B cell (primary cell): ENCODE measurements at places on chromosomes 7 and 10.

- no peak for DNase-seq
- H3K4me1 ChIP-seq = no peaks in the 10 kb centered on the region
- H3K4me3 ChIP-seq = no peak overlapping the region
- no peaks in the 10 kb centered on the region for H3K36me3 ChIP-seq
- H3K27ac ChIP-seq = no peak overlapping the region
Observed at GRCh38 chr7:91212582-91212981, 51.7 kb upstream of the FZD1 start.

DNA sequence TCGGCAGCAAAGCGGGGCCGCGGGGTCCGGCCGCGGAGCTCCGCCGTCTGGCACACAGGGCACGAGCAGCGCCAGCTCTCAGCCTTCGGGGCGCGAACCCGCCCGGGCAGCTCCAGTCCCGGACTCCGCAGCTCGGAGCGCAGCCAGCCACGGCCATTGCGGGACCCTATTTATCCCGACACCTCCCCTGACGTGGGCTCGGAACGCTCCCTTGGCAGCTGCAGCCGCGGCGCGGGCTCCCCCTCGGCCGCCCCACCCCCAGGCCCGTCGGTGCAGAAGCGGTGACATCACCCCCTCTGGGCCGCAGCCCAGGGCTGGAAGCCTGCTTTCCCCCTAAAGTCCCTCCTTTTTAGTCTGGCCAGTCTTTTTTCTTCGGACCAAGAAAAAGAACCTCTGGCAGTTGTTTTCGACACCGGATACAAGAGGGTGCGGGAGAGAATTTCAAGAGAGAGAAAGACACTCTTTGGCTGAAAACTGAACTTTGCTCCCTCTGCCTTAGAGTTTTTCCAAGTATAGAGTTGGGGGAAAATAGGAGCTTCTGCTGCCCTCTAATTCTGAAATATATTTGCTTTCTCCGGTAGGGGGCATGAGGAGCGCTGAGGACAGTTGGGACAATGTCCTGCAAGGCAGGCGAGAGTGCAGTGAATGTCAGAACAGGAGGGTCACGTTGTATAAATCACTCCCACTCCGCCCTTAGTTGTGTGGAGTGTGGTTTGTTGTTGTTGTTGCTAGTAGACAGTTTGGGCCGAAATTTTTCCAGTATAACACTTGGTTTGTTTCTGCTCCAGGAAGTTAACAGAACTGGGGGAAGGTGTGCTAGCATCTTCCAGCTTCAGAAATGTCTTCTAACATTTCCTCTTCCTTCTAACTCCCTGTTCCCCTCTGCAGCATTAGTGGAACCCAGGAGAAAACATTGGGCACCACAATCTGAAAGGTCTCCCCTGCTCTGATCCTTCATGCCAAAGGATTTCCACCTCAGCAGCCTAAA lies at the start of gene SFRP4:
Gene SFRP4, minus strand, starts transcription at position 145 of the 988 bp plus-strand sequence. CDS start 280 bp downstream, outside the sequence.
- H3K4me1 ChIP-seq = peaks cover 27% of the 10 kb centered on the region
- peak; percentile 38 for DNase-seq
- no peak within 1 kb of the TSS for H3K27ac ChIP-seq
- no peaks in the 10 kb centered on the region for H3K36me3 ChIP-seq
- H3K4me3 ChIP-seq = peak within 1 kb of the TSS; percentile 8
- H3K27me3 ChIP-seq = peaks cover 35% of the 10 kb centered on the region

DNA sequence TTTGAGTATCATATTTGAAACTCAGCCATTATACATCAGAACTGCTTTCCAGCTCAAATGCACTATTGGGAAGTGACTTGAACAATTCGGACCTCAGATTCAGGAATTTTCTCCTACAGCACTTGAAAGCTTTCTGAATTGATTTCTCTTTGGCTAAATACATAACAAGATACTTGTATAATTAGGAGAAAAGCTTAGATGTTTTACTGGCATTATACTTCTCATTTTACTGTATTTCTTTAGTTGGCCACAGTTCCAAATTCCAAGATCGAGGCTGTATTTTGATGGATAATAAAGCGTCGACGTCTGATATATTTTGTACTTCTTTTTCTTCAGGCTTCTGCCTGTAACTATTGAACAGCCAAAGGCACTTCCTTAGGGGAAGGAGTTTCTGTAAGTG lies 26.7 kb upstream of the LYZL2 start:
- H3K36me3 ChIP-seq = no peaks in the 10 kb centered on the region
- H3K27me3 ChIP-seq = peaks cover 25% of the 10 kb centered on the region
- no peak overlapping the region for H3K27ac ChIP-seq

- H3K4me1 ChIP-seq = no peaks in the 10 kb centered on the region
- no peak overlapping the region for H3K27ac ChIP-seq
- no peaks in the 10 kb centered on the region for H3K36me3 ChIP-seq
- H3K27me3 ChIP-seq = no peaks in the 10 kb centered on the region
- no peak overlapping the region for H3K4me3 ChIP-seq
Observed at GRCh38 chr10:49141541-49142332, 7.9 kb upstream of the FAM170B start.
